ENCODE measurements at places on chromosomes 2 and 18. TPM values are rescaled to one million over a fixed set of nuclear protein-coding genes. Genes with fewer than 3 reads are reported as not detected.
A peak's percentile ranks its signal among the peaks of the same experiment; 100 is the strongest.

DNA sequence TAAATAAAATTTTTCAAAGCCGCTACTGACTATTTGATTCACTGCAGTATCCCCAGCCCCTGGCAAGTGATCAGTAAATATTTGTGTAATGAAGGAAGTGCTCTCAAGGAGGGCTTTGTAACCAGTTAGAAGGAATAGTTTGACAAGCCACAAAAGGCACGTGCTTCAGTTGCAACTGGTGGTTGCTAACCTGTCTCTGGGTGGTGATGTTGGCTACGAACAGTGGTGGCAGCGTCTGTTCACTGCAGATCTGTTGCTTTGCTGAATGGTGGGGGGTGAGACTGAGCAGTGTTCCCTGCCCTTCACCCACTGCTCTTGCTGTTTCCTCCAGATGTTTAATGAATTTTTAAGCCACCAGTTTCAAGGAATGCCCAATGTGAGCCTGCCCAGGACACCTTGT lies 73.9 kb upstream of the SIX2 start:
- H3K27ac ChIP-seq, result no peak overlapping the region
- no peaks in the 10 kb centered on the region for H3K36me3 ChIP-seq
- H3K27me3 ChIP-seq, result peaks cover 2% of the 10 kb centered on the region
- H3K4me1 ChIP-seq, result no peaks in the 10 kb centered on the region
- no peak overlapping the region for H3K4me3 ChIP-seq

Gene PMAIP1
- 132 TPM for total RNA-seq

Gene BMP10
- total RNA-seq, result not detected

DNA sequence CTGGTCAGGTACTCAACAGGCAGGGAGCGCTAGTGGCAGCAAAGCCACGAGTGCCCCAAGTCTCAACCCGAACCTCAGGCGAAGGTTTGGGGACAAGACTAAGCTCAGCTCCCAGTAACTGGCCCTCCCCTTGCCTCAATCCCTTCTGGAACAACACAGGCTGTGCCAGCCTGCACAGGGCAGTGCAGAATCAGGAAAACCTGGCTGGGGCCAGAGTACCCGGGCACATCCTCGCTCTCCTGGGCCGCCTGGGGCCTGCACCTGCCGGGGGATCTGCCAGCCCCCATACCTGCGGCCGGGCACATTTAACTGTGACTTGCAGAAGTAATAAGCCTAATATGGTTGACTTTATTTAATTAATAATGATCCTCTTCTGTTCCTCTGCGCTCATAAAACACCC lies 60.6 kb downstream of the GBX2 start:
- H3K27me3 ChIP-seq, result peaks cover 10% of the 10 kb centered on the region
- no peak overlapping the region for H3K27ac ChIP-seq
- no peaks in the 10 kb centered on the region for H3K4me1 ChIP-seq
- no peaks in the 10 kb centered on the region for H3K36me3 ChIP-seq
- H3K4me3 ChIP-seq, result no peak overlapping the region

DNA sequence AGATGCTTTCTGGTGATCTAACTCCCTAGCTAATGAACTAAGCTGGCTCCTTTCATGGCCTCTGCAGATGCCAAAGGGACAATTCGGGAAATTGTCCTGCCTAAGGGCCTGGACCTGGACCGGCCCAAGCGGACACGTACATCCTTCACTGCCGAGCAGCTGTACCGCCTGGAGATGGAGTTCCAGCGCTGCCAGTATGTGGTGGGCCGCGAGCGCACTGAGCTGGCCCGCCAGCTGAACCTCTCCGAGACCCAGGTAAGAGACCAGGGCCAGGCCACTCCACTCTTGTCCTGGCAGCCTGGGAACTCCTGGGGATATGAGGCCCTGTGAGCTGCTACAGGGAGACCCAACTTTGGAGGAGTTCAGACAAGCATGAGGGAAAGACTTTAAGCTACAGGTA lies 14.7 kb upstream of the ATP6V1B1 start:
- DNase-seq, result peak; percentile 1
- no peaks in the 10 kb centered on the region for H3K36me3 ChIP-seq
- no peak overlapping the region for H3K4me3 ChIP-seq
- no peaks in the 10 kb centered on the region for H3K4me1 ChIP-seq
- peaks cover 19% of the 10 kb centered on the region for H3K27me3 ChIP-seq
